ENCODE measurements at places on chromosomes 6 and 20.

DNA sequence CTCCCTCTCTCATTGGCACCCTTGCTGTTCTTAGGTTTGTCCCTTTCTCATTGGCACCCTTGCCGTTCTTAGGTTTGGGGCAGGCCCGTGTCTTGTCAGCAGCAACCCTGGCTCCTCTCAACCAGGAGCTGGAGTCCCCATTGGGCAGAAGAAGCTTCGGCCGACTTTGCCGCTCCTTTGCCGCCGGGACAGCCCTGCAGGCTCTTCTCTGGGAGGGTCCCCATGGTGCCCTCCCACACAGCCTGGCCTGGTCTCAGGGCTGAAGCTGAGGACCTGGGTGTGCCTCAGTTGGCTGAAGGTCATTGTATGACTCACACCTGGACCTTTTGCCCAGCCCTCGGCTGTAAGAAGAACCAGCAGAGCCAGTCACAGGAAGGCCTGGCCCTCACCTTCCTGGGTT, 59.6 kb downstream of the PPP1R14C start:
- DNase-seq = no peak

DNA sequence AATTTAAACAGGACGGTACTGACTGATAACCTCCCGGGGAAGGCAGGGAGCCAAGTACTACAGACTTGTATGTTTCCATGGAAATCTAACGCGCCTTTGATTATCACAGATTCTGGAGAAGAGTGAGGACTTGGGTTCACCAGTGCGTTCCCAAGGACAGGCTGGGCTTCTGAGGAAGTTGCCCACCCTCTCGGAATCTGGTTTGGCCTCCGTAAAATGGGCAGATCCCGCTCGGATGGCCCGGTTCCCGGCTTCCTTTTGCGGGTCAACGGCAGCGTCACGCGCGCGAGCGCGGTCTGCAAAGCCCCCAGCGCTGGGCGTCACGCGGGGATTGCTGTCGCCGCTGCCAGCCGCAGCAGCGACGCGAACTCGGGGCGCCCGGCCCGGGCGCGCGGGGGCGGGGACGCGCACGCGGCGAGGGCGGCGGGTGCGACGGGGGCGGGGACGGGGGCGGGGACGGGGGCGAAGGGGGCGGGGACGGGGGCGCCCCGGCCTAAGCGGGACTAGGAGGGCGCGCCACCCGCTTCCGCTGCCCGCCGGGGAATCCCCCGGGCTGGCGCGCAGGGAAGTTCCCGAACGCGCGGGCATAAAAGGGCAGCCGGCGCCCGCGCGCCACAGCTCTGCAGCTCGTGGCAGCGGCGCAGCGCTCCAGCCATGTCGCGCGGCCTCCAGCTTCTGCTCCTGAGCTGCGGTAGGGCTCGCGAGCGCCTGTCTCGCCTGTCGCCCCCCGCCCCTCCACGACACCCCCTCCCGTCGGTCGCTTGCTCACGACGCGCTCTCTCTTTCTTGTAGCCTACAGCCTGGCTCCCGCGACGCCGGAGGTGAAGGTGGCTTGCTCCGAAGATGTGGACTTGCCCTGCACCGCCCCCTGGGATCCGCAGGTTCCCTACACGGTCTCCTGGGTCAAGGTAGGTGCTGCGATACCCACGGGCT, at the start of gene CD83:
Gene CD83, plus strand, starts transcription at position 615 of the 933 bp plus-strand sequence. Its CDS starts 40 bp downstream, at position 655.
- peak; percentile 82 for DNase-seq

DNA sequence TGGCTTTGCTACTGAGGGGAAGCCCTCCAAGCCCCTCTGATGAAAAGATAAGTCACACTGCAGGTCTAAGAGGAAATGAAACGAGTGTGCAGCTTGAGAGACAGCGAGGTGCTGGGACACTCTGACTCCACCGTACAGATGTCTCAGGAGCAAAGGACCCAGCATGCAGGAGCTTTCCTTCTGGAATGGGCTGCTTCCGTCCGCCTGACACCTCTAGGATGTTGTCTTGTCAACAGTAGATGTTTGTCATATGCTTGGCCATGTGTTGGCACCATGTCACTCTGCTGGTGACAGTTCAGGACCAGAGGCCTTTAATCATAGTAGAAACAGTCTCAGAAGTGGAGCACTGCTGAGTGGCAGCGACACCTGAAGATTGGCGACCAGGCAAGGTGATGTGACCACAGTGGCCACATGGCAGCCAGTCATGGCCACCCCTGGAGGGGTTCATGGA, 46.7 kb downstream of the SLC24A3 start:
- no peak for DNase-seq

- DNase-seq = peak; percentile 67
These were observed 128.4 kb upstream of the JAG1 start for GRCh38 chr20:10802236-10802635.

DNA sequence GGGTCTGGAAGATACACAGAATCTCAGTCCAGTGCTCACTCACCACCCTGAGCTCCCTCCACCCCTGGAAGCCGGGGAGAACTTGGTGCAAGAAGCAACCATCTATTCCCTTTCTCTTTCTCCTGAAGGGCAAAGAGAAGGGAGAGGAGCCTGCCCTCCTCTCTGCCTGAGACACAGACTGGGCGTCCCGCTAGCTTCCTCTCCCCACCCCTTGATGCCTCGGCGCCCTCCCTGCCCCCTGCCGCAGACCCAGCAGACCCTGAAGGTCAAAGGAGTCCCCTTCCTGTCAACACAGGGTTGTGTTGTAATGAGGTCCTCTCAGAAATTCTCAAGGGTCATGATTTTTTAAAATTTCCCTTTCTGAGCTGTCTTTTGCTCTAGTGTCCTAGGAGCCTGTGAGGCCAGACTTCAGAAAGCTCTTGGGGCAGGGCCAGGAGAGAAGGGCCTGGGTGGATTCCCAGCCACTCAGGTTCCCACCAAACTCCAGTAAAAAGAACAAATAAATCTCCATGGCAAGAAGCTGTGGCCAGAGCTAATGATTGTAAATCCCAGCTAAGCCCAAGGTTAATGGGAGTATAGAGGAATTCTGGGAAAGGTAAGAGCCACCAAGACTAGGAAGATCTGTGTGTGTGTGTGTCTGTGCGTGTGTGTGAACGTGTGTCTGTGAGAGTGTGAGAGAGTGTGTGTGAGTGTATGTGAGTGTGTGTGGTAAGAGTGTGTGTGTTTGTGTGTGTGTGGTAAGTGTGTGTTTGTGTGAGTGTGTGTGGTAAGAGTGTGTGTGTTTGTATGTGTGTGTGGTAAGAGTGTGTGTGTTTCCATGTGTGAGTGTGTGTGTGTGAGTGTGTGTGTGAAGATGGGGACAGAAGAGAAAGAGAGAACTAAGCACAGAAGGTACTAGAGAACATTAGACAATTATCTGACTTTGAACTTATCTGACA, 1.1 kb upstream of the JPH2 start:
- DNase-seq = peak; percentile 77

- DNase-seq = no peak
These were observed 11.7 kb downstream of the OSER1 start for GRCh38 chr20:44198872-44199271.

DNA sequence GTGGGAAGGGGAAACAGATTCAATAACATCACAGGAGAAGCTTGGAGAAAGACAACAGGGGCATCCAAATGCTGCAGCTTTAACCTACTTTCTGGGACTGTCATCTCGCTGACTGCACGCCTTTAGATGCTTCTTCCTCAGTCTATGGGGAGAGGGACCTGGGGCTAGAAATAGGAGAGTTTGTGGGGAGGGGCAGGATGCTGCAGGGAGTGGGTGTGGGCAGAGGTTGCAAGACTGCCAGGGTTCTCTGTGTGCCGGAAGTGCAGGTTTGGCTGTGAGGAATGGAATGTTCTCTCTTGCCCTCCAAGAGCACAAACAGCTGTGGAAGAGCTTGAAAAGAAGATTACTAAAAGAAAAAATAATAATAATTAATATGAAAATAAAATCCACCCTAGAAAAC, 93.2 kb downstream of the FOXO3 start:
- peak; percentile 47 for DNase-seq

GRCh38 chr20:62618611-62619529, 23.4 kb upstream of the SLCO4A1 start:
- no peak for DNase-seq

DNA sequence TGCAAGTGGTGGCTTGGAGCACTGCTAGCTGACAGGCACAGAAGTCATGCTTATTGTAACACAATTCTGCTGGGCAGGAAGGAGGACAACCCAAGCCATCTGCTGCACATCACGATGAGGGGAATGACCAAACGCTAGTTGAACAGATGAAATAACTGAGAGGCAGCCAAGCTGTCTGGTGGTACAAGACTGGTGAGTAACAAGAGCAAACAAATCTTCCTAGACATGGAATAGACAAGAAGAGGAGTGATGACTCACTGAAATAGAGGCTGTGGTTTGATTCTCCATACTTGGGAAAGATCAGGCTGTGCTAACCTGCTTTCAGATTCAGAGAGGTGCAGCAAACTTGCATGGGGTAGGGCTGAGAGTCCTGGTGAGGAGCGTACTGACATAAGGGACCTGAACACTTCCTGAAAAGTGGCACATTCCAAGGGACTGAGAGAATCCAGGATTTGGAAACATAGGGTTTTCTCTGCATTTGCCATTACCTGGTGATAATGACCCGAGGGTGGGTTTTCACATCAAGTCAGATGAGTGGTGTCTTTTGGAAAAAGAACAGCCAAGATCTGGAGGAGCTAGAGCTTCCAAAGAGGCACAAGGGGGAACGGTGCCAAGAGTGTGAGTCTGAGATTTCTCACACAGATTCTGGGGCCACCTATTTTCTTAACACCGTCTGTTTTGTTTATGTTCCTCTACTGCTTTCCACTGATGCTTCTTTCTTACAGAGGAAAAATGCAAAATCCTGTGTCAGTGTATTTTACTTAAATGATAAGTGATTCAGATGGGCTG, 60.0 kb downstream of the PRL start:
- DNase-seq = peak; percentile 71

DNA sequence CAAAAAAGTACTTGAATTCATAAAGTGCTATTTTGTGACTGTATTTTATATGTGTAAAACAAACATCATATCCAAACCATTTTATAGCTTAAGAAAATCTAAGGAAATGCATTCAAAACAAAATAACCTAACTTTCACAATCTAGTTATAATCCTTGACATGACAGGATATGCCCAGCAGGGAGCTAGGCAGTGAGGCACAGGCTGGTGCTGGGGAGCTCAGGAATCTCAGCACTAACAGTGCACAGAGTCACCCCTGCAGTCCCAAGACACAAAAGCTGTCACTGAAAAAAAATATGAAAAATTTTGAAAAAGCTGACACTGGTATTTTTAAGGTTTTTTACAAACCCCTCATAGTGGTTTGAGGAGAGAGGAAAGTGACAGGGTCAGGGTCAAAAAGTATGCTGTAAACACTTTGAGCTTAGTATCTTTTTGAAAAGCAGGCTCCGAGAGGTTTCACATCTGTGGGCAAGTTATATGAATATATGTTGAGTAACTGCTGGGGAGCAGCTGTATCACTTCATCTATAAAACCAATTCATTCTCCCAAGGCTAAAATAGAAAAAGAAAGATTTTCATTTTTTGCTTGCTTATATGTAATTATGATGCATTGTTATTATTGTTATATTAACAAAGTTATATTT, 24.1 kb downstream of the LGSN start:
- no peak for DNase-seq

DNA sequence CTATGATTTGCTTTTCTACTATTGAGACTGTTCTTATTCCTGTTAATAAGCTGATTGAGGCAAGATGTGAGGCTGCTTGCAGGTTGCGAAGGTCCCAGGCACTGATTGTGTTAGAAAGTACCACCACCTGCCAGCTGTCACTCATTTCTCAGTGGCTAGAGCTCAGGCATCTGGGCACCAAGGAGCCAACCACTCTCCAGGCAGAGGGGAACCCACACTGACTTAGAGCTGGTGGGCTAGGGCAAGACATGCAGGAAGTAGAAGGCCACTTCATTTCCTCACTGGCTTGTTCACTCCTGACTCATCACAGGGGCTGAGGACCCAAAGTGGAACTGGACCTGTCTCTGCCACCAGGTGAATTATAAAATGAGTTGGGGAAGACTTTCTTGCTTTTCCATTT, 7.8 kb upstream of the DLL1 start:
- DNase-seq = no peak

DNA sequence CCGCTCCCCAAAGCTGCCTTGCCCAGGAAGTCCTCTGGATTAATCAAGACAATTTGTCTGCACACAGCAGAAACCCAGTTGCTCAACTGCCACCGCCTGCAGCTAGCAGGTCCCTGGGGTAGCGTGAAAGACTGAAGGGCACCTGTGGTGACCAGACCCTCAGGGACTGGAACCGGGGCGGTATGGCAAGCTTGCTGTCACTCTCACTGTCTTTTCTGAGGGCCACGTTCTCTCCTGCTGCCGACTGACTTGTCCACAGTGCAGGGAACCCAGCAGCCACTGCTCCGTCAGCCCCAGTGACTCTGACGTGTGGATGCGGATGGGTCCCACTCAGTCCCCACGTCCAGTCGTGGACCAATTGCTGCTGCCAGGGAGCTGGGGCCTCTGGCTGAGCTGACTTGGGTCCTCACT, 72.8 kb upstream of the PMEPA1 start:
- no peak for DNase-seq

GRCh38 chr6:34806738-34807453, 15.0 kb downstream of the BLTP3A start:
- DNase-seq = peak; percentile 78
